Mammary epithelial cell (primary cell): ENCODE measurements at places on chromosomes 12 and 14.

DNA sequence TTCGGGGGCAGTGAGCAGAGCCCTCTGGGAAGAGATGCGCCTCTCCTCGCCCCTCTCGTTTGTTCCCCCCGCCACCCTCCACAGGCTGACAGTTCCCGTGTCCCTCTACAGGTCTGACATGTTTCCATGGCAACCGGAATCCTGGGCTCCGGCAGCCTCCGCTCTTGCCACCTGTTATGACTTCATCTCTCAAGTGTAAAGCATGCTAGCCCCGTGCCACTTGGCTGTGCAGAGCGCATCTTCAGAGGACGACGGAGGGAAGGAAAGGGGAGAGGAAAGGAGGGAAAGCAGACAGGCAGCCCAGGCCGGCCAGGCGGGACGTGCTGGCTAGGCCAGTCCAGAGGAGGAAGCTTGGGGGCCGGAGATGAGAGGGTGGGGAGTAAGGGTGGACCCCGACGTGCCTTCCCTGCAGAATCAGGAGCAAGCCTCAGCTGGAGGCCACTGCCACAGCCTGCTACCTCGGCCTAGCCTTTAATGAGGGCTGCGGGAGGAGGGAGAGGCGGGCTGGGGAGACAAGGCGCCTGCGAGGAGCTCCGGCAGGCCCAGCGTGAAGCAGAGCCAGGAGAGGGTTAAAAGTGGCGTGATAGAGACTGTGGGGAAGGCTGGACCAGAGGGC, 214.3 kb downstream of the DPF3 start:
- no peak for DNase-seq

- DNase-seq = no peak
Measured at GRCh38 chr14:104358528-104359300, 220.3 kb downstream of the KIF26A start.

- no peak for DNase-seq
Measured at GRCh38 chr12:124743479-124744272, 120.0 kb downstream of the SCARB1 start.

DNA sequence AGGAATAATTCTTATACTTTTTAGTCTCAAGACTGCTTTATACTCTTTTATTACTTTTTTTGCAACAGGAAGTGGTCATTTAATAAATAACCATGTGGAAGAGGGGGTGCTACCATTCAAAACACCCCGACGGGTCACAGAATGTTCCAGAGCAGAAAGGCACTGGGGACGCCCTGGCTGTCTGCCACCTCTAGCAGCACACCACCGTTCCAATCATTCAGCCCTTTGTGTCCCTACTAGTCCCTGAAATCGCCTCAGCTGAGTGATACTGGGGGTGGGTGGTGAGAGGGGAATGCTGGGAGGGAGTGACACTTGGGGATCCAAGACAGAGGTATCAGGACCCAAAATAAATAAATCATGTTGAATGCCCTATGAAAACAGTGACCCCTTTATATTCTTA, 52.4 kb downstream of the MON2 start:
- no peak for DNase-seq

DNA sequence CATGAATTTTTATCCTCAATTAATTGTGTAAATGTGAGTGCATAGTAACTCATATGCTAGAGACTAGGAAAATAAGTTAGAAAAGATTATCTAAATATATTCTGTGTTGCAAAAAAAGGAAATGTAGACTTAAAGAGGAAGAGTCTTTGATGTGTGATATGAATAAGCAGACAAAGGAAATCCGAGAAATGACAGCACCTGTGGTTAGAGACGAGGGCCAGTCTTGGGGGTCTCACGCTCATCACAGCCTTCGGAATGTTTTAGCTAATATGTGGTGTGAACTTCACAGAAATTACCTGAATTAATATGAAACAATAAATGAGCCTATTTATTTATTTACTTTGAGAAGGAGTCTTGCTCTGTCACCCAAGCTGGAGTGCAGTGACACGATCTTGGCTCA, 11.6 kb downstream of the ATP6V0A2 start:
- no peak for DNase-seq

DNA sequence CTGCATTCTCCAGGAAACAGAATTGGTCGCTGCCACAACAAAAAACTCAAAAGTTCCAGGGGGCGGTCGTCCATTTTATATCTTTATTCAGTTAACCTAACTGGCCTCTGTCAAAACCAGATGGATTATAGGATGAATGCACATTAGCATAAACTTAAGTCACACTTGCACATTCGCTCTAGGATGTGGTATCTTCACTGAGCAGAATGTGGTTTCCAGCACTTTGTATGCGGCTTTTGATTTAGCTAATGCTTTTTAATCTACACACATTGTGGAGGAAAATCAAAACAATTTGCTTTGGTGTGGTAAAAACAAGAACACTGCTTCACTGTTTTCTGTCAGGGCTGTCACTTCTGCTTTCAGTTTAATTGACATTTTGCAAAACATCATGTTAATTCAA, 4.5 kb downstream of the TAS2R50 start:
- DNase-seq = no peak

DNA sequence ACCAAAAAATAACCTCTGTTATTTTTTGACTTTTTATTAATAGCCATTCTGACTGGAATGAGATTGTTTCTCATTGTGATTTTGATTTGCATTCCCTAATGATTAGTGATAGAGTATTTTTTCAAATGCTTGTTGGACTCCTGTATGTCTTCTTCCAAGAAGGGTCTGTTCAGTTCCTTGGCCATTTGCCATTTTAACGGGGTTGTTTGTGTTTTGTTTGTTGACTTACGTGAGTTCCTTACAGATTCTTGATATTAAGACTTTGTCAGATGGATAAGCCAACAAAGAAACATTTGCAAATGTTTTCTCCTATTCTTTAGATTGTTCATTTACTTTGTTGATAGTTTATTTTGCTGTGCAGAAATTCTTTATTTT, 651.6 kb upstream of the LRFN5 start:
- no peak for DNase-seq
